ENCODE measurements at places on chromosomes 2 and 18.

- no peak for DNase-seq
These were observed 5.2 kb downstream of the GATA6 start for GRCh38 chr18:22174341-22175145.

DNA sequence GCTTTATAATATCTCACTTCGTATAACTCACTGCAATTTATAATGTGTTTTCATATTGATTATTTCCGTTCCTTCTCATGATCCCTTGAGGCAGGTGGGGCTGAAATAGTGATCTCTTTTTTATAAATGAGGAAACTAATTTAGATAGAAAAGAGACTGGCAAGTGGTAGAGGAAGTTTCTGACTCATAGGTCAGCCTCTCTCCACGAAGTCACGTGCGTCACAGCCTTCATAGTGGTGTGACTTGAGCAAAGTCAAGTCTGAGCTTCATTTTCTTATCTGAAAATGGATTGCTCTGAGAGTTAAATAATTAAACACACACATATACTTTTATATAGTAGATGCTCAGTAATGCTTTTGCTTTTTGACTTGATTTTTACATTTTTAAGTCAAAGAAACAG is 19.9 kb downstream of the ABCG5 start:
- DNase-seq, result no peak

DNA sequence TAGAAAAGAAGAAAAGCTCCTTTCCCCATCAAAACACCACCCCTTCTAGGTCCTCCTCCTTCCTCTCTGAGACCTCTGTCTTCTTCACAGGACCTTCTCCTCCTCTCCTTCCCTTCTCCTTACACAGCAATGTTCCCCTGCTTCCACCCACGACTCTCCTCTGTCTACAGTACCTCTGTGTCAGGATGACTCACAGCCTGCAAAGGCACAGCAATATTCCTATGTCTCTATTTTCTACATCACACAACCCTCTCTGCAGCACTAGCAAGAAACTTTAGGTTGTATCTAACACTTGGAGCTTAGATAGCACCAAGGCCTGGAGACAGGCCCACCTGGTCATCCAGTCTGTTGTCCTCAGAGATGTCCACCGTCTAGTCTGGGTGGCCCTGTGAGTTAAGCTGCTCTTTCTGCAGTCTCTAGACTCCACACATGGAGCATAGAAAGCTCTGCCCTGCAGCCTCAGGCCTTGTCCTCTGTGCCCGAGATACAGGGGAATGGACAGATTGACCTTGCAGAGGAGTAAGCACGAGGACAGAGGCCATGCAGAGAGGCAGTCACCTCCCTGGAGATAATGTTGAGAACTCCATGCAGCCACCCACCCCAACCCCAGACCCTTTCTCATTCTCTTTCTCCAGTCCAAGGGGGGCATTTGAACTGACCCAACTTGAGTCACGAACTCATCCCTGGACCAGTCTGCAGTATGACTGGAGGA is 212.0 kb downstream of the TNS1 start:
- no peak for DNase-seq

DNA sequence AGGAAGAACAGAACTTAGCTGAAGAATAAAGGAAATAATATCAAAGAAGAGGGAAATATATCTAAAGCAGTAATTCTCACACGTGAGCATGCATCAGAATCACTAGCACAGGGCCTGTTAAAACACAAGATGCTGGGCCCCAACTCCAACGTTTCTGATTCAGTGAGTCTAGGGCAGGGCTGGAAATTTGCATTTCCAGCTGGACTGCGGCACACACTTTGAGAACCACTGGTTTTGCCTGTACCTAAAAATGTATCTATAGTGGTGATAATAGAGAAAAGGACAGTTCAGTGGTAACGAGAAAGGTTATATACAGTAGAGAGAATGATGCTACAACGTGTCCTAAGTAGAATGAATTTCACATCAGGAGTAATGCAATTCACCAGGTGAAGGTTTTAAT is 11.2 kb downstream of the REV1 start:
- no peak for DNase-seq

GRCh38 chr18:11309172-11309571 is 159.8 kb upstream of the PIEZO2 start:
- DNase-seq, result no peak

DNA sequence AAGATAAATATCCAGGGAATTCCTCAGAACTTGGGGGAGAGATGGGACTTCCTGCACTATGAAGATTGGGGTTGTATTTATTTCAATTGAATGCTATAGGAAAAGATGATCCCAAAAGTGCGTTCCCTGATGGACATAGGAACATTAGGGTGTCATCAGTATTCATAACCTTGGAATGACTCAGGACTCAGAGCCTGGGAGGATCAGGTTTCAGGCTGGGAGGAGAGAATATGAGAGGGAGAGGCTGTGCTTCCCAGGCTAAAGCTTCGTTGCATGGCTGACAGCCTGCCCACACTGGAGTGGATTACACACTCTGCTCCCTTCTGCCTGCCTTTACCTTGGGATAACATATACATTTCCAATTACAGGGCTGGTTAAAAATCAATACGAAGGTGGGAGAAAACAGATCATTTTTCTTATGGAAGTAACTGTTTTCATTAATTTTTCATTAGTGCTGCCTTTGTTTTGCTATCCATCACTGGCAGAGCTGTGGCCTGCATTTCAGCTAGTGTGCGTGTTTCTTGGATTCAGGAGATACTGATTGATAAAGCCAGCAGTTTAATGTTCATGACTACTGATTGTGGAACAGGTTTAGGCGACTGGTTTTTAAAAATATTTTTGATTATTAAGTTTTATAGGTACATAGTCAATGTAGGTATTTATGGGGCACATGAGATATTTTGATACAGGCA is 118.7 kb downstream of the KCTD1 start:
- DNase-seq, result no peak

DNA sequence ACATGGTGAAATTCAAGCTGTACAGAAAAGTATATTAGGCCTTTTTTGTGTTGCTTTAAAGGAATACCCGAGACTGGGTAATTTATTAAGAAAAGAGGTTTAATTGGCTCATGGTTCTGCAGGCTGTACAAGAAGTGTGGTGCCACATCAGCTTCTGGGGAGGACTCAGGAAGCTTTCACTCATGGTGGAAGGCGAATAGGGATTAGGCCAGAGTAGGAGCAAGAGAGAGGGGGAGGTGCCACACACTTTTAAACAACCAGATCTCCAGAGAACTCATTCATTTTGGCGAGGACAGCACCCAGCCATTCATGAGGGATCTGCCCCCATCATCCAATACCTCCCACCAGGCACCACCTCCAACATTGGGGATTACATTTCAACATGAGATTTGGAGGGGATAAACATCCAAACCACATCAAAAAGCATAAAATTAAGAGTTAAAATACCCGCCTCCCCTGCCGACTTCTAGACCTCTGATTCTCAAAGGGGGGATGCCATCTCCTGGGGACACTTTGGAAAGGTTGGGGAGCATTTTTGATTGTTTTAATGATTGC is 15.1 kb upstream of the LIPG start:
- DNase-seq, result no peak

GRCh38 chr18:59453468-59453961 is 94.5 kb upstream of the LMAN1 start:
- DNase-seq, result no peak

DNA sequence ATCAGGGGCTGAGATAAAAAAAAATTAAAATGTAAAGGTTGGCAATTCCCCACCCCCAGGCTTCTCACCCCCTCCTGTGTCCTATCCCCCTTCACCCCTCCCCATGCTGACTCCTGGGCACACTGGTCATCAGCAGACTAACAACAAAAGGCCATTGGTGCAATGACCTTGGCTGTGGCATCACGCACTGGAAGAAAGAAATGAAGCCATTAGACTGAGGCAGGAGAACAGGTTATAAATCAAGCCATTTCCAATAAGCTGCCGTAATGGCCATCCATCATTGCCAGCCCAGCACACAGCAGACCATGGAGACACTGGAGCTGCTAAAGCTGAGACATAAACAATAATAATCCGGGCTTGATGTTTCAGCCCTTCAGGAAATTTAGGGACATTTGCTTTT is 342.4 kb upstream of the ETAA1 start:
- no peak for DNase-seq

- no peak for DNase-seq
These were observed 1.3 kb downstream of the SFTPB start for GRCh38 chr2:85666435-85667316.

DNA sequence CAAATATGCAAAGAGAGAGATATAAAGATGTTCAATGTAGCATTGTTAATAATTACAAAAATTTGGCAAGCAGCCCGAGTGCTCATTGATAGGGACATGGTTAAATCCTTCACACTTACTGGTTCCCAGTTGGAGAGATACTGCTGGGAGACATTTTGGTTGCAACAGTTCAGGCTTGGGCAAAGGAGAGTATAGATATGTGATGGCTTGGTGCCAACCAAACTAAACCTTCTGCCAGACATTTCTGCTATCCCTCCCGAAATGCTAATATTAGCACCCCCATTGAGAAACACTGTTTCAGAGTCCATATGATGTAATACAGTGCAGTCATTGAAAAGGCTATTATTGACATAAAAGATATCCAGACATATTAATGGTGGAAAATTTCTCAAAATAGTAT is 11.5 kb downstream of the GEN1 start:
- DNase-seq, result no peak

DNA sequence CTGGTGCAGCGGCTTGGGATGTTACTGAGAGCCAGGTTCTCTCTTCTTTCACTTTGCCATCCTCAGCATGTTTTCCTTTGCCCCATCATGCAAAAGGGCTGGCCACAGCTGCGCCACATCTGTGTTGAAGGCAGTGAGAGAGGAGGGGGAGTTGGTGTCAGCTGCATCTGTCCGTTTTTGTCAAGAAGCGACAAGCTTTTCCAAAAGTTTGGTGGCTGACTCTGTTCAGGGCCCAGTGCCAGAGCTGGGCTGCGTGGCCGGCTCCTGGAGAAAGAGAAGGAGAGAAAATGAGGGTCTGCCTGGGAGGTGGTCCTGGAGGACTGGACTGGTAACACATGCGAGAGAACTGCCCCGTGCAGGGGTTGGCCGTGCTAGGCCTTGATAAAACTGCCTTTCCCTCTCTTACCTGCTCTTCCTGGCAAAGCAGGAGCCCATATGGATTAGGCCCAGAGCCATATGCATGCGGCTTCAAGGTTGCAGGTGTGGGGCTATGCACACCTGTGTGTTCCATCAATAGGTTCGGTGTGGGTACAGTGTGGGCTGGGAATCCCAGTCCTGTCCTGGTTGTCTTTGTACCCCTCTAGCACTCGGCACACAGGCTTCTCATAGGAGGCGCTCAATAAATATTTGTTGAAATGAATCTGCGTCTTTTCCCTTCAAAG is 9.0 kb downstream of the RNF144A start:
- DNase-seq, result no peak

DNA sequence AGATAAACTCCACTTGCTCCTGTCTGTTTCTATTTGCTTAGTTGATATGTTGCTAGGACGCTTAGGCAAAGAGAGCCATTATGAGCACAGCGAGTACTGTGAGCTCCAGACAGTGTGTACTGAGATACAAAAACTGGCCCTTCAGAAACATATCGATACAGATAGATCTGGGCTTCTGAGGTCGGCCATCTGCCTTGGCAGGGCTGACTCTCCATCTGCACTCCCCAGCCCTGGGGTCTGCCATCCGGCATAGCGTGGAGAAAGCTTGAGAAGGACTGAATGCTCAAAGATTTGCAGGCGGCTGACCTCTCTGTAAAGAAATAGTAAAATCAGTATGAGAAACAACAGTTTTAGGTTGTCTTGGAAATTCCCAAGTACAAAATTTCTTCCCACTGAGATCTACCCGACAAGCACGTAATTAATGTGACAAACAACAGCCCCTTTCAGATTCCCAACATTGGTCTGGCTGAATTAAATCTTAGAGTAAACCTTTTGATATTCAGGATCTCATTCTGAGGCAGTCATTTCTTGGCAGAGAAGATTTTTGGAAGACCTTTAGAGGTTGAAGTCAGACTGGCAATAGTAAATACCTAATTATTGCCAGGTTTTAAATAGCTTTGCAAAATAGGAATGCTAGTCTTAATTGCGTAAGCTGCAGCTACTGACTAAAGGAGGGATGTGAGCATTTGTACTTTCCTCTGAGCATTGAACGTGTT is 127.4 kb downstream of the CHST9 start:
- DNase-seq, result peak; percentile 57

- DNase-seq, result no peak
These were observed 1675.1 kb upstream of the NXPH2 start for GRCh38 chr2:140455315-140455714.

- peak; percentile 58 for DNase-seq
These were observed 276.1 kb upstream of the NCKAP5 start for GRCh38 chr2:133844214-133844892.

Data from spinal cord (tissue), 10 donors.